Left colon (tissue), 2 donors: ENCODE measurements at places on chromosomes 6 and 20. TPM values are rescaled to one million over a fixed set of nuclear protein-coding genes. Genes with fewer than 3 reads are reported as not detected.

LRRC73 gene
- total RNA-seq, result 0.61 TPM

UBD gene
- total RNA-seq, result 2.7 TPM

LRRN4 gene
- total RNA-seq, result not detected

DNA sequence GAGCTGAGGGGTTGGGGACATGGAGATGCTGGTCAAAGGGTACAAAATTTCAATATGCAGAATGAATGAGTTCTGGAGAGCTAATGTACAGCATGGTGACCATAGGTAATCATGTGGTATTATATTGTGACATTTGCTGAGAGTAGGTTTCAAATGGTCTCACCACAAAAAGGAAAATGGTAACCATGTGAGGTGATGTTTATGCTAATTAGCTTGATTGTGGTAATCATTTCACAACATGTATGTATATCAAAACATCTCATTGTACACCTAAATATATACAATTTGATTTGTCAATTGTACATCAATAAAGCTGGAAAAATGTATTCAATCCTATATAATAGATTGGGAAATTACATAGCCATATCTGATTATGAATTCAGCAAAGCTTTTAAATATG is 29.5 kb upstream of the TMEM14A start:
- DNase-seq, result no peak

GRCh38 chr6:36714511-36714910 is 16.9 kb downstream of the RAB44 start:
- no peak for DNase-seq

DNA sequence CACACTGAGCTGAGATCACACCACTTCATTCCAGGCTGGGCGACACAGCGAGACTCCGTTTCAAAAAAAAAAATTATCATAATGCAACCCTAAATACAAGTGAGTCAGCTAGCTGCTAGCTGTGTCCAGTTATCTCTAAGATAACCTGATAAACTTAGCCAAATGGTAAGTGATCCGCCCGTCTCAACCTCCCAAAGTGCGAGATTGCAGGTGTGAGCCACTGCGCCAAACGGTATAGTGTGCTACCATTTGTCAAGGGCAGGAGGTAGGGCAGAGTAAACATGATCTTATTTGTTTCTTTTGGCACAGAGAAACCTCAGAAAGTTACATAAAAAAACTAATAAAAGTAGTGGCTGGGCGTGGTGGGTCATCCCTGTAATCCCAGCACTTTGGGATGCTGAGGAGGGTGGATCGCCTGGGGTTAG is 4.7 kb upstream of the C6orf132 start:
- no peak for DNase-seq

- peak; percentile 76 for DNase-seq
Observed at GRCh38 chr20:49583669-49584417, 15.9 kb upstream of the PTGIS start.

GRCh38 chr20:21684671-21685070 is 20.8 kb upstream of the PAX1 start:
- DNase-seq, result no peak
